SK-N-MC (cell line): ENCODE measurements at places on chromosomes 7 and 10.

DNA sequence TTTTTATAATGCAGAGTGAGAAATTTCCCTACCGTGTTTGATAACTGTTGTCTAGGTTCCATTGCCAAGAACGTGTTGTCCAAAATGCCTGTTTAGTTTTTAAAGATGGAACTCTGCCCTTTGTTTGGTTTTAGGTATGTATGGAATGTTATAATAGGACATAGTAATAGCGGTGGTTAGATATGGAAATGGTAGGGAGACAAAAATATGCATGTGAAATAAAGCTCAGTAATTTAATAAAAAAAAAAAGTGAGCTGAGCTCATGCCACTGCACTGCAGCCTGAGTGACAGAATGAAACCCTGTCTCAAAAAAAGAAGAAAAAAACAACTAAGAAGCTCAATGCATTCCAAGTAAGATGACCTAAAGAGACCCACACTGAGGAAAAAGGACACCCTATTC is 72.9 kb downstream of the ZNF783 start:
- no peak for DNase-seq

- no peak for DNase-seq
These were observed 425.6 kb downstream of the PAXIP1 start for GRCh38 chr7:154577141-154577873.

DNA sequence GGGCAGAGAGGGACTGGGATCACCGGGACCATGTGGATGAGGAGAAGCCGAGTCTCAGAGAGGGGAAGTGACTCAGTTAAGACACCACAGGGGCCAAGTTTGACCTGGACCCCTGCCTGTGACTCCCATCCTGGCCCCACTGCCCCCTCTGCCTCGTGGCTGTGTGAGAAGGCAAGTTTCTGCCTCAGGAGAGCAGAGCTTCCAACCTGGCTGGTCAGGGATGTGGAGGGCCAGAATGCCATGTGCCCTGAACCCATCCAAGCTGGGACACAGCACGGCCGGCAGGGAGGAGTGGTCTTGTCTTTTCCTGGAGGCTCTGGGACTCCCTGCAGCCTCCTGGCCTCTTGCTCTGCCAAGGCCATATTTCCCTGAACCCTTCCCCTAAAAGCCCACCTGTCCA is 19.5 kb downstream of the WDFY4 start:
- no peak for DNase-seq

DNA sequence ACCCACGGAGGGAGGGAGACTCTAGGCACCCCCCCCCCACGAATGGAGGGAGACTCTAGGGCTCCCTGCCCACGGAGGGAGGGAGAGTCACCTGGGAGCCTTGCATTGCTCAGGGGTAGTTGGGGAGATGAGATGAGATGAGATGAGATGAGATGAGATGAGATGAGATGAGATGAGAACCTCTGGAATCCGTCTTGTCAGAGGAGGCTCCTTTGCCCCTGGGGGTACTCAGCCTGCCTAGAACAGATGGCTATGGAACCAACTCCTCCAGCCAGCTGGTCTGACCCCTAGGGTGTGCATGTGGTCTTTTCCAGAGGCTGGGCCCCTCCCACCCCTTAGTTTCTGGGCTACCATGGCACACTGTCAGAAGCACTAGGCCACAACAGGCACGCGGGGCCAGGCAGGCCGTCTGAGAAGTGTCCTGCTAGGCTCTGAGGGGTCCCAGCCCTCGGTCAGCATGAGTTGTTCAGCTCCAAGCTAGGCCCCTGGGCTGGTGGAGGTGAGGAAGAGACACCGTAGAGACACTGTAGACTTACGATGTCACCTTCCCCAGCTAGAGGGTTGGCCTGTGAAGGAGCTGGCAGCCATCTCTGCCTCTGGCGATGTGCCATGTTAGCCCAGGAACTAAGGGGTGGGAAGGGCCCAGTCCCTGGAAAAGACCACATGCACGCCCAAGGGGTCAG is 8.8 kb downstream of the TSPAN15 start:
- no peak for DNase-seq

GRCh38 chr10:98567391-98568133 is 120.8 kb upstream of the HPS1 start:
- DNase-seq = no peak

DNA sequence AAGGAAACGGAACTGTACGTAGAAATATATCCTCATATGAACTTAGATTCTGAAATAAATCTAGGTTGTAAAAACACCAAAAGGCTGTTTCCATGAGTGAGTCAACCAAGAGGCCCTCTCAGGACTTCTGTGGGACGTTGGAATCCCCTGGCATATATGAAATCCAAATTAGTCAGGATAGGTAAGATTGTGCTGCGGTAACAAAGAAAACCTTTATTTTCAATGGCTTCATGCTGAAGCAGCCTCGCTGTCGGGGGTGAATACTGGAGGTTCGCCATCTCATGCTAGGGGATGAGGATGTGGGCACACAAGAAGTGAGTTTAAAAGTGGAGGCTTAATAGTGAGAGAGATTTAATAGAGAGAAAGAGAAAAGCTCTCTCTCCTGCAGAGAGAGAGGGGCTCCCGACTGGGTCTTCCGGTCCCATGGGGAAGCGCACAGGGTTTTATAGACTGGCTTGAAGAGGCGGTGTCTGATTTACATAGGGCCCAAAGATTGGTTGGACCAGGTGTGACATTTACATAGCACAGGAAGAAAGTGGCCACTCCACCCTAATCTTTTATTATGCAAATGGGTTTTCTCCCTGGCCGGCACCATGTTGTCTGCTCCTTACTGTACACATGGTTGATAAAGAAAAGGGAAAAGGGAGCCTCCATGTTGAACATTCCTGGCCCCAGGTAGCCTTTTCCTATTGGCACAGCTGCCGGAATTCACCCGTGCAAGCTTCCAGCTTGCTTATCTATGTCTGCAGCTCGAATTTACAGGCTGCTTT is 52.3 kb upstream of the SEPHS1 start:
- DNase-seq = no peak
